Ascending aorta (tissue), 2 donors: ENCODE measurements at places on chromosomes 7 and 10. TPM values are rescaled to one million over a fixed set of nuclear protein-coding genes. Genes with fewer than 3 reads are reported as not detected.

The TMEM270 gene
- total RNA-seq: not detected

DNA sequence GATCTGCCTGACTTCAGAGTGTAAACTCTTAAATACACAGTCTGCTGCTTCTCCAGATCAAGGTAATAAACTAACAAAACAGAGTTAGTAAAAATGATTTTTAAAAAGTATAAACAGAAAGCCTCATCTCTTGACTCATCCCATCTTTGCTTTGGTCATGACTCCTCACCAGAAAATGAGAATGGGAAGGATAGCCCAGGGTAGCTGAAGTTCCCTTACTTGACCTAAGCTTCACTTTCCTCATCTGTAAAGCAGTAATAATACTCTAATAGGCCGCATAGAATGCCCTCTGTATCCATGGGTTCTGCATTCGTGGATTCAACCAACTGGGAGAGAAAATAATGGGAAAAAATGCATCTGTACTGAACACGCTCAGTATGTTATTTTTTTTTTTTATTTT is 11.3 kb upstream of the SLC25A28 start:
- H3K4me3 ChIP-seq: no peak overlapping the region
- no peak overlapping the region for H3K27ac ChIP-seq
- H3K36me3 ChIP-seq: no peaks in the 10 kb centered on the region

The CARD11 gene
- total RNA-seq: 0.64 TPM

The UCN3 gene
- total RNA-seq: not detected

The CCDC7 gene
- 56.9 TPM for total RNA-seq

The GDF10 gene
- total RNA-seq: 1.2 TPM

GRCh38 chr7:47537716-47538675 is 43.9 kb downstream of the TNS3 start:
- H3K4me3 ChIP-seq: peak overlapping the region; percentile 69
- H3K36me3 ChIP-seq: no peaks in the 10 kb centered on the region
- H3K4me1 ChIP-seq: peaks cover 2% of the 10 kb centered on the region

GRCh38 chr7:116273283-116273917 is 63.1 kb downstream of the TES start:
- no peaks in the 10 kb centered on the region for H3K27me3 ChIP-seq
- H3K4me3 ChIP-seq: no peak overlapping the region
- DNase-seq: no peak
- H3K4me1 ChIP-seq: peaks cover 12% of the 10 kb centered on the region
- no peaks in the 10 kb centered on the region for H3K36me3 ChIP-seq

The LRRC4 gene
- total RNA-seq: 0.43 TPM

- no peaks in the 10 kb centered on the region for H3K27me3 ChIP-seq
- H3K27ac ChIP-seq: peak overlapping the region; percentile 76
- peak; percentile 75 for DNase-seq
- peaks cover 55% of the 10 kb centered on the region for H3K4me1 ChIP-seq
- H3K36me3 ChIP-seq: no peaks in the 10 kb centered on the region
Observed at GRCh38 chr10:29643771-29644501, 9.2 kb upstream of the SVIL start.

DNA sequence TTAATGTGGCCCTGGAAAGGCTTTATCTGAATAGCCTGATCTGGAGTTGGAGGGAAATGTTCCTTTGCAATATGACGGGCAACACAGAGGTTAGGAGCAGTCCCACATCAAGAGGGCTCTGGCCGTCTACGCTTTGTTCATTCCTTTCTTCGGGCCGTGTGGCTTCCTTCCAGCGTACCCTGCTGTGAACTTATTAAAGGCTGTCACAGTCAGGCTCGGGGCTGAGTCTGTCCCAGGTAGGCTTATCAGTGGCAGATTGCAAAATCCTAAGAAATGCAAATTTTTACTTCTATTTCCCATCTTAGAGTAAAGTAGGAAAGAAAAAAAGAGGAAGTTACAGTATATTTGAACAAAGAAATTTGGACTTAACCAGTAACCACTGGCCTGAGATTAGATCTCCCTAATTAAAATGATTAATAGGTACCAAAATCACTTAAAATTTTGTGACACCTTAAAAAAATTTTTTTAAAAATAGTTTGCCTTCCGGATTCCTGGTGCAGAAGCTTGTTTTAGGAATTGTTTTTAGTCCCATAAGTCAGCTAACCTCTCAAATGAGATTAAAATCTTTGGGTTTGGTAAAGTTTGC is 453.1 kb upstream of the MKI67 start:
- H3K4me1 ChIP-seq: no peaks in the 10 kb centered on the region
- DNase-seq: no peak
- no peaks in the 10 kb centered on the region for H3K36me3 ChIP-seq
- no peak overlapping the region for H3K27ac ChIP-seq
- no peak overlapping the region for H3K4me3 ChIP-seq

DNA sequence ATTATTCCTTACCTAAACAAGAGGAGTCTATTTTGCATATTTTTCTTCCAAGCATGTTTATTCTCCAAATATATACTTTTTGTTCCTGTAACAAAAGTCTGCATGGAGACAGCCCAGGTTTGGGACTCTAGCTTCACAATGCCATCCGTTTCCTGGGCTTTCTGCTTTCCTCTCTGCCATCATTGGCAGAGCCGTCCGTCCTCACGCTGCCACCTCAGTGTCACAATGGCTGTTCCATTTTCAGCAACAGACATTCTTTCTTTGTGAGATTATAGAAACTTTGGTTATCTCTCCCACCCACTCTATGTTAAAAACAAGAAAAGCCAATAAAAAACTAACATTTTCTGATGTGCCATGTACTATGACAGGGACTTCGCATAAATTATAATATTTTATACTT is 825.2 kb downstream of the REEP3 start:
- no peaks in the 10 kb centered on the region for H3K4me1 ChIP-seq
- H3K4me3 ChIP-seq: no peak overlapping the region
- H3K36me3 ChIP-seq: no peaks in the 10 kb centered on the region
- no peak for DNase-seq
- no peaks in the 10 kb centered on the region for H3K27me3 ChIP-seq
- H3K27ac ChIP-seq: no peak overlapping the region

The PPP1R17 gene
- not detected for total RNA-seq

The PDE1C gene
- 1.4 TPM for total RNA-seq

DNA sequence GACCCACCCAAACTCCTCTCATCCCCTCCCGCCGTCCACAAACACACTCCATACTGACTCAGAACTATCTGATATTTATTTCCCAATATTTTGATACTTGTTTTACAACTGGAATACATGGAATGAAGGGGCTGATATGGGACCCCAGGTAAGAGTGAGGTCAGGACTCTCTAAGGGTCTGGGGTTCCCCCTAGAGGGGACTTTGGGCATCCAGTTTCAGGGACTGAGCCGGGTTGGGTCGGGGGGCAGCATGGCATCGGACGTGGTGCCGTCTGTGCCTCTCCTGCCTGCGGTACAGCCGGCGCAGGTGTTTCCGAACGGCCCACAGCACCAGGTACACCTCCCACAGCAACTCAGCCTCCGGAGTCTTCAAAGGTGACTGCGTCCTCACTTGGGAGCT is 7.5 kb downstream of the SPACDR start:
- no peaks in the 10 kb centered on the region for H3K27me3 ChIP-seq
- no peaks in the 10 kb centered on the region for H3K36me3 ChIP-seq
- no peak overlapping the region for H3K27ac ChIP-seq
- no peak for DNase-seq

- DNase-seq: no peak
- H3K36me3 ChIP-seq: no peaks in the 10 kb centered on the region
- no peaks in the 10 kb centered on the region for H3K4me1 ChIP-seq
- H3K27me3 ChIP-seq: no peaks in the 10 kb centered on the region
Observed at GRCh38 chr7:138338361-138338760, 121.7 kb upstream of the TRIM24 start.

The C7orf57 gene
- not detected for total RNA-seq

GRCh38 chr10:76733441-76733936 is 904.1 kb downstream of the KCNMA1 start:
- H3K27ac ChIP-seq: no peak overlapping the region
- H3K36me3 ChIP-seq: no peaks in the 10 kb centered on the region
- H3K4me1 ChIP-seq: peaks cover 1% of the 10 kb centered on the region

- no peaks in the 10 kb centered on the region for H3K27me3 ChIP-seq
- no peak overlapping the region for H3K4me3 ChIP-seq
- H3K36me3 ChIP-seq: no peaks in the 10 kb centered on the region
- H3K27ac ChIP-seq: no peak overlapping the region
Observed at GRCh38 chr7:40757109-40757508, 622.3 kb downstream of the SUGCT start.

DNA sequence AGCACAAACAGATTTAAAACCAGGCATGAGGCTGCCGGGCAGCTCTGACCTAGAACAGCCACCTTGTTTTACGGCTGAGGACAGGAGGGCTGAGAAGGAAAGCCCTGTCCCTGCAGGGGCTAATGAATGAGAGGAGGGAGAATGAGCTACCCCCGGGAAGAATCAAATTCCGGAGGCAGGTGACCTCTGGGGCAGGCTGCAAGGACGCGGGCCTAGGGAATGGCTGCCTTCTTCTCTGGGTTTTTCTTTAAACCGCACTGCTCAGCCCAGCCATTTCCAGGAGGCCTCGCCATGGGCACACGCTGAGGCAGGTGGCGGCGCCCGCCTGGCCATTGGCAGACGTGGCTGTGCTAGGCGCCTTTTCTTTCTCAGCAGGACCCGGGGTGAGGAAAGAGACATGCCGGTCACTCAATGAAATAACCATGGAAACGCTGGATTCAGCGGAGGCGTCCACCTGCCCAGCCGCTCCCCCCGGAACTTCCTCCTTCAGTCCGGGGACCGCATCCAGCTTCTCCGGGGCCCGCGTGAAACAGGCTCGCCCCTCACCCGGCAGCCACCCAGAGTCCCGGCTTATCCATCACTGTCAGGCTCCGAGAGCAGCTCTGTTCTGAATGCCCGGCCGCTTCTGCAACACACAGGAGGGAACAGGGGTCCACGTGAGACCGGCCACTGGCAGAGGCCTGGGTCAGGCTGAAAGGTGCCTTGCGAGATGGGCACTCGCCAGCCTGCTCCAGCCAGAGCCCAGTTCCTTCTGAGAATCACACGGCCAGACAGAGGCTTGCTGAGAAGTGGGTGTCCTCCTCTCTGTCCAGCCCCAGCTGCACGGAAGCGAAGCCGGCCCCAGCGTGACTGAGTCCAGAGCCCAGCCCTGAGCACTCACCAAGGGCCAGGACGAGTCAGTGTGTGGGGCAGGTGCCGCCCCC is 82.1 kb downstream of the PDGFA start:
- no peaks in the 10 kb centered on the region for H3K4me1 ChIP-seq
- H3K27me3 ChIP-seq: no peaks in the 10 kb centered on the region
- DNase-seq: no peak
- H3K36me3 ChIP-seq: no peaks in the 10 kb centered on the region
- H3K27ac ChIP-seq: no peak overlapping the region

GRCh38 chr10:121452581-121452980 is 145.7 kb downstream of the FGFR2 start:
- no peak overlapping the region for H3K27ac ChIP-seq
- no peak overlapping the region for H3K4me3 ChIP-seq
- no peaks in the 10 kb centered on the region for H3K27me3 ChIP-seq
